ENCODE measurements at places on chromosomes 11 and 22. TPM values are rescaled to one million over a fixed set of nuclear protein-coding genes. Genes with fewer than 3 reads are reported as not detected.

The FUT4 gene
- 4.4 TPM for total RNA-seq

The GALNT18 gene
- total RNA-seq = 0.18 TPM

The MAPK11 gene
- 2.2 TPM for total RNA-seq

The SAA1 gene
- not detected for total RNA-seq

The UBQLNL gene
- total RNA-seq = 1.3 TPM

The TMEM109 gene
- total RNA-seq = 89.3 TPM

The DCUN1D5 gene
- 15.2 TPM for total RNA-seq
